ENCODE measurements at places on chromosomes 7 and 10.

DNA sequence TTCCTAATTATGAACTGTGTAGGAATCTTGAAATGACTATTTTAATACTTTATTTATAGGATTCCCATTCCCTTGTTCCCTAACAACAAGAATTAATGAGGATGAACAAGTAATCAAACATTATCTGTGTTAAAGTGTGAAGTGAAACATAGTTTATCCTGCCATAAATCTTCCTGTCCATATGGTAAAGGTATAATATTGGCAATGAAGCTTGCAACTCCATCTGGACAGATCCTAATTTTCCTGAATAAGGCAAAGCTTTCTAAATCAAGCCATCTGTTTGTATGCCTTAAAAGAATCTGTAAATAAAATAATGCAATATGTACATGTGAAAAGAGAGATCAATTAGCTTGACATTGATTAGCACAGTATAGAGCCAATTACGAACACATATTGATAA lies 529.0 kb downstream of the ANKRD7 start:
- DNase-seq = no peak

GRCh38 chr7:131250331-131250730 lies 77.3 kb upstream of the MKLN1 start:
- DNase-seq = no peak

- DNase-seq = no peak
Observed at GRCh38 chr7:25966469-25966868, 185.5 kb upstream of the NFE2L3 start.

- DNase-seq = no peak
Observed at GRCh38 chr7:154623399-154623798, 379.5 kb downstream of the PAXIP1 start.

- DNase-seq = no peak
Observed at GRCh38 chr7:29249383-29249750, 54.8 kb downstream of the CHN2 start.

GRCh38 chr10:45000138-45000751 lies 478 bp upstream of the ZNF22 start:
- DNase-seq = peak; percentile 53

- no peak for DNase-seq
Observed at GRCh38 chr10:131429141-131429540, 117.6 kb upstream of the TCERG1L start.

GRCh38 chr10:51894771-51895578 lies 195.6 kb upstream of the CSTF2T start:
- DNase-seq = no peak

- peak; percentile 33 for DNase-seq
Observed at GRCh38 chr10:131710142-131710861, 190.5 kb upstream of the PPP2R2D start.

GRCh38 chr7:30778255-30779025 lies 7.2 kb downstream of the MINDY4 start:
- DNase-seq = peak; percentile 12

DNA sequence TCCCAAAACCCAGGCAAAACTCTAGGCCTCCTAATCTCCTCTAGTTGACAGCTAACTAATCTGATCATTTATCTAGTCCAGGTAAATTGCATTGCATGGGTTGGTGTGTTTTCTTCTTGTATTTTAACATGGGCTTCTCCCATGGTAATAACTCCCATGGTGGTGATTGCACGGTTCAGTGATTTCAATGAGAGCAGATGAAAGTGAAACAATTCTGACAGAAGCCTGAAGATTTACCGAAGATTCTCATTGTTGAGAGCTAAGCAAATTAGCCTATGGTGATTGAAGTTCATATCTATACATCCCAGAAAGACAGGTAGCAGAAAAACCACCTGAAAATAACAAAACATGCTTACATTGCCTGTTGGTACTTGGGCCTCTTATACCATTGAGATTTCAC lies 26.6 kb upstream of the LIPN start:
- DNase-seq = no peak

- no peak for DNase-seq
Observed at GRCh38 chr10:132397671-132398565, 918 bp downstream of the PWWP2B start.

All from endodermal cell (in vitro differentiated cells).